Muscle of arm (tissue), 14 donors: ENCODE measurements at places on chromosomes 6 and 20. TPM values are rescaled to one million over a fixed set of nuclear protein-coding genes. Genes with fewer than 3 reads are reported as not detected.

DNA sequence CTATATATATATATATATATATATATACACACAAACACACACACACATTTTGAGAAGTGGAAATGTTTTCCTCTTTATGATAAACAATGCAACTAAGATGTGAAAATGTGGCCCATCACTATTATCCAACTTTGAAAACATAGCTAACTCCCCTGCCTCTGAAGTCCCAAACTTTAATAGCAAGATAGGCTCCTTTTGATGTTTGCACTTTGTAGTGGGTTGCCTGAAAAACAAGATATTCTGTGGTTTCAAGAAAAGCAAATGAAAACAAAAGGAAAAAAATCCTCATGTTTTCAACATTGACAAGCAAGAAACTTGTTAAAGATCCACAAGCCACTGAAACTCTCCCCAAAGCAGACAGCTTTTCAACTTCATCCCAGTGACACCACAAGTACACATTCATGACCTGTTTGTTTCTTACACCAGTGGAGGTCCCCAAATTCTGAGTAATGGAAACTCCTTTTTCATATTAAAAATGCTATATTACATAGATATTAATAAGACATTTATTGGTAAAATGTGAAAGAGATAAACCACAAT lies 90.0 kb downstream of the IPCEF1 start:
- DNase-seq, result no peak

- DNase-seq, result no peak
Measured at GRCh38 chr6:6749702-6750491, 161.4 kb downstream of the LY86 start.

DNA sequence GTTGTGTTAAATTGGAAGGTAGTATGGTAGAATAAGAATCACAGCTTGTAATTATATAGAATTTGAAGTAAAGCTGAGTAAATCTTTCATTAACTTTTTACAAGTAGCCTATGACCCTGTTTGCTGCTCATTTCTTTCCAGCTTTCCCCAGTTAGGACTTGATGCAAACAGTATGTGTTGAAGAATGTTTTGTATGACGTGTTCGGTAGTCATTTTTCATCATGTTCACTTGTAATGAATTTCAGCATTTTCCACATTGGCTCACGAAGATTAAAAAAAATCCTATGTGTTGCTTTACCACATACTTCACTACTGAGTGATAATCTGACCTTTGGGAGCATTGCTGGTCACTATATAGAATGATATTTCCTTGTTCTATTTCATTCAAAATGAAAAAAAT lies 162.4 kb downstream of the CDKAL1 start:
- peak; percentile 28 for DNase-seq

- DNase-seq, result no peak
Measured at GRCh38 chr6:15527838-15528617, 134.8 kb downstream of the DTNBP1 start.

GRCh38 chr6:143197377-143197776 lies 136.7 kb downstream of the AIG1 start:
- no peak for DNase-seq

DNA sequence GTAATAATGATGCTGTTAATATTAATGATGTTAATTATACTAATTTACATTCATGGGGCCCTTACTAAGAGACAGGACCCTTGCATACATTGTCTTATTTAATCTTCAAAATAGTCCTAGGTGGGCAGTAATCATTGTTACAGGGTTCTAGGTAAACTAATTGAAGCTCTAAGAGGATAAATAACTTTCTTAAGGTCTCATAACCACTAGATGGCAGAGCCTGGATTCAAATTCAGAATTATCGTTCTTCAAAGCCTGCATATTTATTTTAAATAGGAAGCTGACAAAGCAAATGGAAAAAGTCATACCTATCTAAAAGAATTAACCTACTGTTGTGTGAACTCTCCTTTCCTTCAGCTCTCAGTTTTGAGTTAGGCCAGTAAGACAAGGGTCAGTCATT lies 23.5 kb downstream of the PTCHD4 start:
- no peak for DNase-seq

DNA sequence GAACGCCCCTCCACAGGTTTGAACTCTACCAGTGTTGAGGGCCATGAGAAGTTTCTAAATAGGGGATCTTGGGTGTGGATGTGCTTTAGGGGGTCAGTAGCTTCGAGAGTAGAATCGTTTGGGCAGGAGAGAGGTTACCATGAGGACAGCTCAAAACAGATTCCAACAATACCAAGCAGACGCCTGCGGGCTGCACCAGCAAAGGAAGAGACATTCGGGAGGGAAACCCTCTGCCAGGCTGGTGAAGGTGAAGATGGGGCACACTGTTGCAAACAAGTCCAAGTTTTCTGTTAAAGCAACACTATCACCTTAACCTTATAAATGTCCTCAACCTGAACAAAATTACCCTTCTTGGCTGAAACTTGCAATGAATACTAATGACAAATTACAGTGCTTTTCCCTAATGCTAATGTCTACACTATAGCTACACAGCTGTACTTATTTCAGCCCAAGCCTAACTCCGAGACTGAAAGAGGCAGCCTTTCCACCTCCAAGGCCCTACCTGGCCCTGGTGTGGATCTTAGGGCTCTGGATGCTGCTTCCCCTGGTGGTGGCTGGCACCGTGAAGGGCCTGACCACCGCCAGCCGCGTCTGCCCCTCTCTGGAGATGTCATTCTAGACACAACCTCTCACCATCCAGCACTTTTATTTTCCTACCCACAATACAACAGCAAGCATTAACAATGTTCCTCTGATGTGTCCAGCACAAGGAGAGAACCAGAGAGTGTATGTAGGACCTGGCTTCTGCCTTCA lies 80.1 kb downstream of the DLL1 start:
- no peak for DNase-seq

DNA sequence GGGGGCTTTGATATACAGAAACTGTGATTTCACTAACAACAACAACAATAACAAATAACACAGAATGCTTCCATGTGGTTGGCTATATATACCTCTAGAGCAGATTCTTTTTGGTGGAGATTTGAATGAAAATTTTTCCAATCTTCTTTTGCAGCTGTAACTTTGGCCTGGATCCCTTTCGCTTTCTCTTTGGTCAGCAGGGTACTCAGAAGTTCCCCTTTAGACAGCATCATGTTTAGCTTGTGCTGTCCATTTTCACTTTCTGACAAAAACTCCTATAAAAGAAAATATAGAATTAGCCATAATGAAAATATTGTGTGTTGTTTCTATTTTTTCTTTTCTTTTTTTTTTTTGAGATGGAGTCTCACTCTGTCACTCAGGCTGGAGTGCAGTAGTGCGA lies 264.2 kb downstream of the SYNE1 start:
- no peak for DNase-seq

DNA sequence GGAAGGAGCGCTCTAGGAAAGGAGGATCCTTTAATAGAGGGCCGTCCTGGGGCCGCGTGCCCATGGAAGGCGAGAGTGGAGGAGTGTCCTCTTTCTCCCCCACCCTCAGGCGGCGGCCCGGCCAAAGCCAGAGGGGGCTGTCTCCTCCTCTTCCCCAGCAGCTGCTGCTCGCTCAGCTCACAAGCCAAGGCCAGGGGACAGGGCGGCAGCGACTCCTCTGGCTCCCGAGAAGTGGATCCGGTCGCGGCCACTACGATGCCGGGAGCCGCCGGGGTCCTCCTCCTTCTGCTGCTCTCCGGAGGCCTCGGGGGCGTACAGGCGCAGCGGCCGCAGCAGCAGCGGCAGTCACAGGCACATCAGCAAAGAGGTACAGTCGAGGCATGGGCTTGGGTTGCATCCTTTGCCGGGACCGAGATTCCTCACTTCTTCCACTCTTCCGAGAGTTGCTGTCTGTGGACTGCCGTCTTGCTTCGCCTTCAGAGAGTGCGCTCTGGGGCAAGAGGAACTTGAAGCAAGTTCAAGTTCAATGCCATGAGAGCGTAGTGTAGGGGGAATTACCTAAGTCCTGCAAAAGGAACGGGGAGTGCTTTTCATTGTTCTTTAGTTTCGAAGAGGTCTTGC lies at the start of gene LAMA2:
TSS of gene LAMA2 (plus strand) at position 148 of the 621 bp plus-strand sequence. CDS start at position 256, 108 bp downstream.
- peak; percentile 92 for DNase-seq

DNA sequence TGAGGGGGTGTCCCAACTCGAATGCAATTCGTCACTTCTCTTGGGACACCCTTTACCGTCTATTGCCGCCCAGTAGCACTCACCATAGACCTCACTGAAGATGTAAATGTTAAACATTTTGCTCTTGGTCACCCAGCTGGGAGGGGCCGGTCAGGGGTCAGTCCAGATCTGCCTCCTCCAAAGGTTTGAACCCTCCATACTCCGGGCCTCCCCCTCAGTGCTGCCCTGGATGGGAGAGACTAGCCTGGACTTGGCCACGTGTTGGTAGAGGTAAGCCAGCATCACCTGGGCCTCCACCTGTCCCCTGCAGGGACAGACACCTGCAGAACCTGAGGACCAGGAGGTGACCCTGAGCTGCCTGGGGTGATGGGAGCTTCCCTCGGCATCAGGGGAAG lies 5.0 kb upstream of the MYT1 start:
- DNase-seq, result no peak

COL19A1 gene
- 4.4 TPM for polyA plus RNA-seq

LY6G6C gene
- not detected for polyA plus RNA-seq

VGLL2 gene
- polyA plus RNA-seq, result 99.6 TPM
